ENCODE measurements at places on chromosomes 12 and 14.

DNA sequence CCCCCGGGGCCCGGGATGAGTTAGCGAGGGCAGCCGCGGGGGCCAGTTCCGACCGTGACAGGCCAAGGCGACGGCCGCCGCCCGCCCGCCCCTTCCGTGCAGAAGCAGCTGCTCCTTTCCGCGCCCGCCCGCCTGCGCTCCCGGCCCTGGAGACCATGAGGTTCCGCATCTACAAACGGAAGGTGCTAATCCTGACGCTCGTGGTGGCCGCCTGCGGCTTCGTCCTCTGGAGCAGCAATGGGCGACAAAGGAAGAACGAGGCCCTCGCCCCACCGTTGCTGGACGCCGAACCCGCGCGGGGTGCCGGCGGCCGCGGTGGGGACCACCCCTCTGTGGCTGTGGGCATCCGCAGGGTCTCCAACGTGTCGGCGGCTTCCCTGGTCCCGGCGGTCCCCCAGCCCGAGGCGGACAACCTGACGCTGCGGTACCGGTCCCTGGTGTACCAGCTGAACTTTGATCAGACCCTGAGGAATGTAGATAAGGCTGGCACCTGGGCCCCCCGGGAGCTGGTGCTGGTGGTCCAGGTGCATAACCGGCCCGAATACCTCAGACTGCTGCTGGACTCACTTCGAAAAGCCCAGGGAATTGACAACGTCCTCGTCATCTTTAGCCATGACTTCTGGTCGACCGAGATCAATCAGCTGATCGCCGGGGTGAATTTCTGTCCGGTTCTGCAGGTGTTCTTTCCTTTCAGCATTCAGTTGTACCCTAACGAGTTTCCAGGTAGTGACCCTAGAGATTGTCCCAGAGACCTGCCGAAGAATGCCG, 699 bp downstream of the MGAT2 start:
- DNase-seq, result peak; percentile 67

- no peak for DNase-seq
Measured at GRCh38 chr14:100142073-100143040, 17.1 kb downstream of the DEGS2 start.

GRCh38 chr12:114681116-114681871, 2.7 kb downstream of the TBX3 start:
- DNase-seq, result no peak

DNA sequence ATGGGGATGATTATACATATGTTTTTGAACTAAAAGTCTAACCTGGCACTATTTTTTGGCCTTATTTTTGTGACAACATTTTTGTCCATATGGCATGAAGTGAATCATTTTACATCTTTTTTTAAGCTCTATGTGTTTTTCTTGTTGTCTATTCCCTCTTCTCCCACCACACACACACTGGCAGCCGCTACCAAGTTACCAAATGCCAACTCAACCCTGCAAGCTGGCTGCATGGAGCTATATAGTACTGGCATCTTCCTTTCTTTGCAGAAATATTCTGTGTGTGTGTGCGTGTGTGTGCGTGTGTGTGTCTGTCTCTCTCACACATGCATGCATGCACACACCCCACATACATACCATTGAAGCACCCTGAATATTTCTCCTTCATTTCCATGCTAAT, 278.9 kb upstream of the SOX5 start:
- no peak for DNase-seq
